NCI-H1417 treated with DMSO at 0.1 percent for 48 hours (cell line): ENCODE measurements at places on chromosomes 1 and 21.

DNA sequence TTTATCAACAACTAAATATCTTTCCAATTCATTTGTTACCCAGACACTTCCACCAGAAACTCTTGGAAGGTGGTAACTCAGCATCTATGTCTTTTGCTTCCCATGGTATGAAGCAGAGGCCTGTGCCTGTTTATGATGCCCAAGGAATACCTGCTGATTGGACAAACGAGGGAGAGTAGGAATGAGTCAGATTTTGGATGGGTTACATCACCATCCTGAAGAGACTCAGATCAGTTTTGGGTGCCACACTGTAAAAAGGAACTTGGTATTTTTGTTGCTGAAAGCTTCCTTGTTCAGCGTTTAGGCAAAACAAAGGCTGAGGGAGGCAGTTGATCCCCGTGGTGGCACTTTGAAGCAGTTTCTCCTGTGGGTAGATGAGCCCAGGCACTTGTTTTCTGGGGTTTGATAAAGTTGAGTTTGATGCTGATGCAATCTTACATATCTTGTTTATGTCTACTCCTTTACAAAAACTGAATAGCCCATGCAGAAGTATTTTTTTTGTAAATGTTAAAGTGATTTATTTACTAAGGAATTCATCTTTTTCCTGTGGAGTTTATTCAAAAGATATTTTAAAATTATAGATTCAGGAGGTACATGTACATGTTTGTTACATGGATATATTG is 26.7 kb upstream of the CYP4X1 start:
- no peak for DNase-seq

DNA sequence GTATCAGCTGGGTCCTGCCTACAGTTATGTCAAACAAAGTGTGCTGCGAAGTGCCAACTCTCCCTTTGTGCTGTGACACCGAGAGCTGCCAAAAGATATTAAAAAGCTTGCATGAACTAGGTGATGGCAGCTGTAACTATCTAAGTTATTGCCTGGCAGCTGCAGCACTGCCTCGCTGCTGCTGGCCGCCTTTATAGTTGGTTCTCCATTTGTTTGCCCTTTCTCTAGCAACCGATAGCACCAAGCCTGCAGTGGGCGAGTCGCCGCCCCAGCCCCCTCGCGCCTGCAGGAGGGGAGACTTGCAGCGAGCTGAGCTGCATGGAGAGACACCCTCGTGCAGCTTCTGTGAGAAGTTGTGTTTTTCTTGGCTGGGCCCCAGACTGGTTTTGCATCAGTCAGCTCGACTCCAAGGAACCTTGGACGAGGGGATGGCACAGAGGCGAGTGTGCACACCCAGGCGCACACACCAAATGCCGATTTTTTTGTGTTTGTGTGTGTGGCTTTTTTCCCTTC is 330.6 kb downstream of the RPS6KC1 start:
- no peak for DNase-seq

- no peak for DNase-seq
Observed at GRCh38 chr1:167541610-167542009, 12.0 kb downstream of the CREG1 start.

GRCh38 chr1:155976062-155976912 is 2.1 kb downstream of the ARHGEF2 start:
- no peak for DNase-seq

- DNase-seq = no peak
Observed at GRCh38 chr21:35633501-35633900, 426.8 kb downstream of the SETD4 start.

DNA sequence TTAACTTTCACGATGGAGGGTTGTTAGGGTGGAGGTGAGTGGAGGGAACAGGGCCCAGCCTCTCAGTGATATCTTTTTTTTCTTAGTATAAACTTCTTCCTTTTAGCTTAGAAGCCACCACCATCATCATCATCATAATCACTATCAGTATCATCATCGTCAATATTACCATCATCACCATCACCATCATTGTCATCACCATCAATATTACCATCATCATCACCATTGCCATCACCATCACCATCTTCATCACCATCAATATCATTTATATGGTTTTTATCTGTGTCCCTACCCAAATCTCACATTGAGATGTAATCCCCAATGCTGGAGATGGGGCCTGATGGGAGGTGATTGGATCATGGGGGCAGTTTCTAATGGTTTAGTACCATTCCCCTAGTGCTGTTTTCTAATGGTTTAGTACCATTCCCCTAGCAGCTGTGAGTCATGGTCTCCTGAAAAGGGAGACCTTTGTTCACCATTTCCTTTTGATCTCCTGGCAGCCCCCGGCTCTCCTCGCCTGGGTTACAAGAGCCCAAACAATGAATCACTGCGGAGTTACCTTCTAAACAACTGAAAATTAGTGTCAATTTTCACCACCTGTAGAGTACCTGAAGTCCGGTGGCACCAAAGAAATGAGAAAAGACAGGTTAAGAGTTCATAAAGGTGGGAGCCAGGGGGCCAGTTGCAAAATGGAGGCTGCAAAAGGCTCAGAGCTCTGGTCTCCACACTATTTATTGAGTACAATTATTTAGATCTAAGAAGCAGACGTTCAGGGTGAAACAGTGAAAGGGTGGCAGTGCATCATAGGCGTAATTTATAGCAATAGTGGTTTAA is 3.1 kb upstream of the PLA2G2E start:
- DNase-seq = no peak

- no peak for DNase-seq
Observed at GRCh38 chr1:4380564-4381168, 273.7 kb upstream of the AJAP1 start.

DNA sequence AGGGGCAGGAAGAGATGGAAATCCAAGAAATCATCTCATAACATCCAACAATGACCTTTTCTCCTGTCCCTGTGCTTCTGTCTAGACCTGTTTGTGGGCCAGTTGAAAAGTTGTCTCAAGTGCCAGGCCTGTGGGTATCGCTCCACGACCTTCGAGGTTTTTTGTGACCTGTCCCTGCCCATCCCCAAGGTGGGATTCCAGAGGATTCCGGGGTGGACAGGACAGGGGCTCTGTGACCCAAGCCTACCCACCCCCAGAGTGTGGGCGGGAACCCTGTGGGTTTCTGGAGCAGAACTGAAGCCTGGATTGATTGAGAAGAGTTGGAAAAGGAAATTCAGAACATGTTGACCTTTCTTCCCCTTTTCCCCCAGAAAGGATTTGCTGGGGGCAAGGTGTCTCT is 2.4 kb upstream of the PPOX start:
- no peak for DNase-seq

DNA sequence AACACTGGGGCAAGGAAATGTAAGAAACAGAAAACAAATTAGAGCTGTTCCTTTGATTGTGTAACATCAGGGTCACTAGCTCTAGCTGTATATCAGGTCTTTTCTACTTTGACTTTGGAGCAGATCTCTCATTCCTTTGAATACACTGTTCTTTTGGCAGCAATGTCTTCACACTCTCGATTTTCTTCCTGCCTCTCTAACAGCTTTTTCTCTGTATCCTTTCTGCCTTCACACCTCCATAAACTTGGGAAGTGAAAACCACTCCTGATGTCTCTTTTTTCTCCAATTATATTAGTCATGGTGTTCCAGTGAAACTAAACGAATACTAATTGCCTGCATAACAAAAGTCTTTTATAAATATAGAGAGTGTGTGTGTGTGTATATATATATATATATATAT is 1458.0 kb downstream of the NCAM2 start:
- no peak for DNase-seq

DNA sequence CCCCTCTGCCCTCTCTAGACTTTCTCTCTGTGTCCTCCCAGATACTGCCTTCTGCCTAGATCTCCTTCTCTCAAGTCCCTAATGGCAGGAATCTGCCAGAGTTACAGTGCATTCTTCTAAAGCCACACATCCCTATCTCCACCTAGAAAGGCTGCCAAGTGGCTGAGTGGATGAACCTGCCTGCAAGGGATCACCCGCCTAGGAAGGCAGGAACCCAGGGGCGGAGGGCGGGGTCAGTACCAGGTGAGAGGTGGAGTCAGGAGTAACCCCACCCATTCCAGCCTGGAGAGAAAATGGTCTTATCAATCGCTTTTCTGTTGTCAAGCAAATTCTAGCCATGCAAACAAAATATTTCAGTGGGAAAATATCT is 60.8 kb downstream of the BCAR3 start:
- no peak for DNase-seq

- no peak for DNase-seq
Observed at GRCh38 chr1:17878837-17879236, 123.7 kb downstream of the ACTL8 start.

DNA sequence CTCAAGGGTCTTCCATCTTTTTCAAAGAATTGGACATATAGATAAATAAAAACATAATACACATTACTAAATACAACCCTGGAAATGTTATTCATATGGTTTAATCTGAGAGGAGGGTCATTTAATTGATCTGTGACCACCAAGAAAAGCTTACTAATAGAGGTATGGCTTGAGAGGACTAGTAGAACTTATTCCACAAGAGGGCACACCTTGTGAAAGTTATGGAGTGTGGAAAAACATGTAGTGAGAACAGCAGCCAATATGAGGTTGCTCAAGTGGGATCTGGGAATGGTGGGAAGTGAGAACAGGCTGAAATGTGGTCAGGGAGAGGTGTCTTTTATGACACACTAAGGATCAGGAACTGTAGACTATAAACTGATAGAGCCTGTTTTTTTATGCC is 973.5 kb upstream of the B3GALT2 start:
- no peak for DNase-seq

DNA sequence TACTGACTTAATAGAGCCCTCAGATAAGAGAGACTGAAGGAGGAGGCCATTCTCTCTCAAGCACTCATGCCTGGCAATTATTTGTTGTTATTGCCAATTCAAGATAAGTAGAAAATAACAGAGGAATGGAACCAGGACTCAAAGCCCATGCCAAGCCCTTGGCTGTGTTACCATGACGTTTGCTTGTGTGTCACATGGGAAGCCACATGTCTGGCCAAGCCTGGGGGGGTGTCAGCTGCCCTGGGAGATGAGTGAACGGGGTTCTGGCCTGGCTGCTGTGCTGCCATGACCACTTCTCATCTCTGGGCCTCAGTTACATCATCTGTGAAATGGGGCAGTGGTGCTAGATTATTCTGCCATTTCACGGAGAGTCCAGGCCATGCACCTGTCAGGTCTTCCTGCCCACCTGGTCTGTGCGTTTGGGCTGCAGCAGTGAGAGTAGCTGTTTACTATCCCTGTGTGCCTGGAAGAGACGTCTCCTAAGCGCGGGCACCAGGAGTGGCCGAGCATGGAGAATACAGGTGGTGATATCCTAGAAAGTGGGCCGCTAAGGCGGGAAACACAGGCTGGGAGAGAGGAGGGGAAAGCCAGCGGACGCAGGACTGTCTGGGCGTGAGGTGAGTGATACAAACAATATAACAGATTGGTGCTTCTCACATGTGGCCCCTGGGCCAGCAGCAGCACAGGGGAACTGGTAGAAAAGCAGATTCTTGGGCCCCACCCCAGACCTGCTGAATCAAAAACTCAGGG is 67.8 kb downstream of the MAN1C1 start:
- DNase-seq = no peak

GRCh38 chr1:220786057-220786336 is 716 bp upstream of the MTARC1 start:
- no peak for DNase-seq

GRCh38 chr1:170424346-170424745 is 107.6 kb upstream of the GORAB start:
- no peak for DNase-seq

- DNase-seq = no peak
Observed at GRCh38 chr1:68706639-68707317, 209.9 kb upstream of the DEPDC1 start.

DNA sequence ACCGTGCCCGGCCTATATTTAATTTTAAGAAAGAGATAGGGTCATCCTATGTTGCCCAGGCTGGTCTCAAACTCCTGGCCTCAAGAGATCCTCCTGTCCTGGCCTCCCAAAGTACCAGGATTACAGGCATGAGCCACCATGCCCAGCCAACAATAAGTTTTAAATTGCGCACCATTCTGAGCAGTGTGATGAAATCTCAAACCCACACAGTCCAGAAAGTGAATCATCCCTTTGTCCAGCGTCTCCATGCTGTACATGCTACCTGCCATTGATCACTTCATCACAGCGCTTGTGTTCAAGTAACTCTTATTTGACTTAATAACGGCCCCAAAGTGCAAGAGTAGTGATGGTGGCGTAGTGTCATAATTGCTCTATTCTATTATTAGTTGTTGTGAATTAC is 75.4 kb downstream of the APP start:
- no peak for DNase-seq

DNA sequence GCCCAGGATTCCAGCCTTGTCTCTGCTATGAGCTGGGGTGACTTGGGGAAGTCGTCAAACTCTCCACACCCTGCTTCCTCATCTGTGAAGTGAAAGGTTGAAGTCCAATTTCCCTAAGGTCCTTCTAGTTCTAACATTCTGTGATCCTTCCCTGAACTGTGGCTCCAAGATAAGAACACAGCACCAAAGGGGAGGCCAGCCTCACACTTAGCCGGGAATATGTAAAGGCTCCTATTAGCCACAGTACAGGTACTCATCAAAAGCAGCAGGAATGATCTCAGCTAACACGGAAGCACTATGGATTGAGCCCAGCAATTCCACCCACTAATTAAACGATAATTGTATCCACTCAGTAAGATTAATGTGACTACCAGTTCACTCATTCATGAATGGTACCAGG is 4.0 kb downstream of the SLC30A10 start:
- no peak for DNase-seq

DNA sequence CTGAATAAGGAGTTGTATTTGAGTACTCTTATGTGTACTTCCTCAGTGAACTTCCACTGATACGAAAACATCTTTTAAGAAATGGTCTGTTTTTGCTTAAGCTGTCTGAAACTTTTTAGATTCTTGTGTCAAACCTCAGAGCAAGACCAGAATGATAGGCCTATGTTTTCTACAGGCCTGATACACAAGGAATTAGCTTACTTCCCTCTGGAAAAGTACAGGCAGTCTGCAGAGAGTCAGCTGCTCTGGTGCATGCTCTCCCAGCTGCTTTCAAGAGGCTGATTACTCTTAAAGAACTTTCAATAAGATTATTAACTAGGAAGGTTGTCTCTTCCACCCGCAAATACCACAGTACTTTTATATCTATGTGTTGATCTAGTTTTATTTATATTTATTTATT is 9.5 kb downstream of the SNX27 start:
- DNase-seq = no peak

GRCh38 chr1:176925223-176925622 is 239.3 kb downstream of the ASTN1 start:
- DNase-seq = no peak

- no peak for DNase-seq
Observed at GRCh38 chr1:41658431-41659158, 174.1 kb upstream of the EDN2 start.

- DNase-seq = no peak
Observed at GRCh38 chr1:228933753-228934152, 198.5 kb downstream of the RHOU start.

DNA sequence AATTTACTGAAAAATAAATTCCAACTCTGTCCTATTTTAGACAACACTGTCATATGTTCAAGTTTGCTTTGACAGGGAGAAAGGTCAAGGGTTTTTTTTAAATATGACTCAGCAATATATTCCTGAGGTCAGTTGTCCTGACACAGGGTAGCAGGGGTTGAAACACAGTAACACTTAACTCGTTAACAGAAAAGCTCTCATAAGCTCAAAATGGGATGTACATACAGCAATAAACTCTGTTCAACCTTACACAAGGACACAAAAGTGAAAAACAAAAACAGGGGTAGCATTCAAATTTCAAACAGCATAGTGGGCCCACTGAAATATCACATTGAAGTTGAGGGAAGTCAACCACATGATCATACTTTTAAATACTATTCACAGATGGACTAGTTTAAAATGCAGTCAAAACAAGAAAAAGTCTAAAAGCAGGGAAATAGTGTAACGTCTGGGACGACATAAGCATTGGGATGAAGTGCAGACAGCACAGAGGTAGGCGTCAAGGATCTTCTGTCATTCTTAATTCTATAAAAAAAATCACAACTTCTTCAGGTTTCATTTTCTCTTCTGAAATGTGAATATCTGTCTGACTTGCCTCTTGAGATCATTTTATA is 89.9 kb downstream of the SLC44A5 start:
- DNase-seq = no peak
